AG04449 (cell line): ENCODE measurements at places on chromosomes 2 and 18.

GRCh38 chr2:27441226-27441926 lies 805 bp upstream of the KRTCAP3 start:
- no peak for DNase-seq

GRCh38 chr2:174762464-174762863 lies 1.8 kb downstream of the CHRNA1 start:
- no peak for DNase-seq

DNA sequence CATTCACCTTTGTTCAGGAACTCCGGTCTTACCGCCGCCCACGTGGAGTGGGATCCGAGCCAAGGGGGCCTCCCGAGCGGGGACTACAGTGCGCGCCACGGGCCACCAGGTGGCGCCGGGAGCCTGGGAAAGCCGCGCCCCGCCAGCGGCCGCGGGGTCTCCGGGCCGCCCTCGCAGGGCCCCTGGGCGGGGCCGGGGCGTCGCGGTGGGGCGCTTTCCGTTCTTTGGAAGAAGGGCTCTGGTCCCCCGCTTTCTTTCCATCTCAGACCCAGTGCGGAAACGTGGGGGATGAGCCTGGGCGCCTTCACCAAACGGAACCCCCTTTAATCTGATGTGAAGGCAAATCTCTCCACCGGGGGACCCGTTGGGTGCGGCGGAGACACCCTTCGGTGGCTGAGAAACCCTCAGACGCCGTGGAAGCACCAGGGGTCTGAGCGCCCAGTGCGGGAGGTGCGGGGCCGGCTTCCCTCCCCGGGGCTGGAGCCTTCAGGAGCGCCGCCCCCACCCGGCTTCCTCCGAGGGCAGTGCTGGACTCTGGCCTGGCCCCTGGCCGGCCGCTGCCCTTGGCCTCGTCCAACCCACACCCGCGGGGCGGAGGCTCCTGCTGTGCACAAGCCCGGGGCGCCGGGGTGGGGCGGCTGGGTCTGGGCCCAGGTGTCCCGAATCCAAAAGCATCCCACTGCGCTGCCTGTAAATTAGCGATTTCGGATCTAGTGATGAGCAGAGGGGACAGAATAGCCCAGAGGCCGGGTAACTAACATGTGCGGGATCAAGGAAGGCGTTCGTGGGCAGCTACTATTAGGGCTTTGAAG lies 44.6 kb downstream of the GORASP2 start:
- no peak for DNase-seq

- no peak for DNase-seq
Observed at GRCh38 chr18:35174745-35175144, 66.1 kb upstream of the ZNF397 start.

- no peak for DNase-seq
Observed at GRCh38 chr2:74149570-74150319, 2.0 kb upstream of the BOLA3 start.

DNA sequence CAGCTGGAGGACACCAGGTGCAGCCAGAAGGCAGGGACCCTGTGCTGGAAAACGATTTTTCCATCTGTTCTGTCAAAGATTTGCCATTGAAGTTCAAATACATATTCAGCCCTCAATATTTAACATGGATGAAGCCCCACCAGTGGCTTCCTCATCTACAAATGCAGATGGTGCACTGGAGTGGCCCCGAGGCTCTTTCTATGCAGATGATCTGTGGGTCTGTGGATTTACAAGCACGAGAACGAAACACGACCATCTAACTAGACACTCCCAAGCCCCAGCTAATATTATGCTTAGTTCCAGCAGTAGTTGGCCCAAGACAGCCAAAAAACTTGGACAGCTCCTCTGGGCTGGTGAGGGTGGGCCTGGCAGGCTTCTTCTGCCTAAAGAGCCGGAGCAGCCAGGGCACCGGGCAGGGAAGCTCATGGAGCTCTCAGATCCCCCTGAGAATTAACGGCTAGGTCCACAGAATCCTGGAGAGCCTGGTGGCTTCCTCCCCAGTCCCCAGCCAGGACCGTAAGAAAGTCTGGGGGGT lies 9.2 kb upstream of the IL1R2 start:
- no peak for DNase-seq

DNA sequence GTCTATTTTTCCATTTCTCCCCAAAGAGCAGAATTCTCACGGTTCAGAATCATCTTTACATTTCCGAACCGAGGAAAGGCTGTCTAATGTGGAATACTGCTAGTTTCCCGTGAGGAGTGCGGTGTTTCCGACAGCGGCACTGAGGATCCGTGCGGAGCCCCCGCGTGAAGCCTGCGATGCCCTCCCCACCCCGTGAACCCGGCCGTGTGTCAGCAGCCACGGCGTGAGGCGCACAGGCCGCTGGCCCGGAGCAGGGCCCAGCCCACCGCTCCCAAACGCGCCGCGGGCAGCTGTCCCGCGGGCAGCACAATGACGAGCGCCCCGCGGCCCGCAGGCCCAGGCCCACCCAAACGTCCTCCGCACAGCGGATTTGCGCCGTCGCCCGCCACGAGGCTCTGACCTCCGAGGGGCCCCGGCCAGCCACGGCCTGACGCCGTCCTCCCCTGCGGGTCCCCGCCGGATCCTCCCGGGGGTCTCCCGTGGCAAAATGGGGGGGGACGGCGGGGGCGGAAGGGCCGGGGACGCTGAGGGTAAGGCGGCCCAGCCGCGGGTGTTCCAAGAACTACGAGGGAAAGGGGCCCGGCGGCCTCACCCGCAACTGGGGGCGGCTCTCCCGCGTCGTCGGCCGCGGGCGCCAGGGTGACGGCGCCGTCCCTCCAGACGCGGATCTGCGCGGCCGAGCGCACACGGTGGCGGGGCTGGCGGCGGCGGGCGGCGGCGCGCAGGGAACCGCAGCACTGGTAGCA lies 796 bp downstream of the SPIRE1 start:
- no peak for DNase-seq

DNA sequence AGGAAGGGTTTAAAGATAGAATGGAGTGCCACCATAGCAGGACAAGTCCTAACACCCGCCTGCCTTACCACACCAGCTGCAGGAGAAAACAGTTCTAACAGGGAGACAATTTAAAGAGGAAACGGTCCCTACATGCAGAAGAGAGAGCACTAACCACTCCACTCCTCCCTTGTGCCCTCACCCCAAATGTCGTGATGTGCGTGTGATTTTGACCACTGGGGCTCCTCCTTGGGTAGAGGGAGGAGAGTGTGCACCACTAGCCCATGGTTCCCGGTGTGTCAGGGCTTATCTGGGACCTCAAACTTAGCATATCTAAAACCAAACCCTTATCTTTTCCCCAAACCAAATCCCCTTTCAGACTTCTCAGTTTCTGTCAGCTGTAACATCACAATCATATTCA lies 105.5 kb upstream of the CCDC68 start:
- DNase-seq, result no peak

DNA sequence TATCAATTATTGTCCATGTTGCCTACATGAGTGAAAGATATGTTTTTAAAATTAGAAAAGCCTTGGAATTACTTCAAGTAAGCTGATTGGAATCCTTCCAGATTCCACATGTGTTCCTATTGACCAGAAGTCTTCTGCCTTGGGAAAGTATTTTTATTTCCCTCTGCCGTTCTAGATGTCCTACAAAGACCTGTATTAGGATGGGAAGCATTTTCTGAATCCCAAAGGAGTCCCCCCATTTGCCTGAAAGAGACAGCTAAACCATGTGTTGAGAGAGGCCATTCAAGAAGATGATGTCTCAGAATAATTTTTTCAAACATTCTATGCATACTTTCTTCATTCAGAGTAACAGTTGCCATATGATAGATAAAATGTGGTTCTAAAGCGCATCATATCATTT lies 19.0 kb upstream of the MYO1B start:
- no peak for DNase-seq

- DNase-seq, result no peak
Observed at GRCh38 chr2:20539776-20540586, 93.1 kb downstream of the RHOB start.

DNA sequence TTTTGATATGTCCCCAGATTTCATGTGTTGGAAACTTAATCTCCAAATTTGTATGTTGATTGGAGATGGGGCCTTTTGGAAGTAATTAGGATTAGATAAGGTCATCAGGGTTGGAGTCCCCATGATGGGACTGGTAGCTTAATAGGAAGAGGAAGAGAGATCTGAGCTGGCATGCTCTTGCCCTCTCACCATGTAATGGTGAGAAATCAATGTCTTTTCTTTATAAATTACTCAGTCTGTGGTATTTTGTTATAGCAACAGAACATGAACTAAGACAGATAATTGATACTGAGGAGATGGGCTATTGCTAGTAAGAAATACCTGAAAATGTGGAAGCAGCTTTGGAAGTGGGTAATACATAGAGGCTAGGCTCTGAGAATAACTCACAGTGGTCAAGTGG lies 48.0 kb downstream of the CDC42EP3 start:
- DNase-seq, result no peak

DNA sequence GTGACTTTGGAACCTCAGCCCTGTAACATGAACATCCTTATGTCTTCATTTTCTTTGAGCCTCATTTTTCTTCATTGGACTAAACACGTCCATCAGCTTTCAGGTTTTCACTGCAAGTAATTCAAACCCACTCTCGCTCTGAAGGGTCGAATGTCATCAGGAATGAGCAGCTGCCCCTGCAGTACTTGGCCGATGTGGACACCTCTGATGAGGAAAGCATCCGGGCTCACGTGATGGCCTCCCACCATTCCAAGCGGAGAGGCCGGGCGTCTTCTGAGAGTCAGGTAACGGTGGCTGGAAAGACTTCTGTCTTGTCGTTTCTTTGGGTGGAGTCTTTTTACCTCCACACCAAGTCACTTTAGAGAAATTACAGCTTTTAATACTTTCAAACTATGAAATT lies 39.1 kb upstream of the PRLH start:
- no peak for DNase-seq

GRCh38 chr2:221097568-221097915 lies 474.6 kb downstream of the EPHA4 start:
- peak; percentile 12 for DNase-seq

GRCh38 chr18:48931680-48932461 lies 18.9 kb downstream of the SMAD7 start:
- no peak for DNase-seq

DNA sequence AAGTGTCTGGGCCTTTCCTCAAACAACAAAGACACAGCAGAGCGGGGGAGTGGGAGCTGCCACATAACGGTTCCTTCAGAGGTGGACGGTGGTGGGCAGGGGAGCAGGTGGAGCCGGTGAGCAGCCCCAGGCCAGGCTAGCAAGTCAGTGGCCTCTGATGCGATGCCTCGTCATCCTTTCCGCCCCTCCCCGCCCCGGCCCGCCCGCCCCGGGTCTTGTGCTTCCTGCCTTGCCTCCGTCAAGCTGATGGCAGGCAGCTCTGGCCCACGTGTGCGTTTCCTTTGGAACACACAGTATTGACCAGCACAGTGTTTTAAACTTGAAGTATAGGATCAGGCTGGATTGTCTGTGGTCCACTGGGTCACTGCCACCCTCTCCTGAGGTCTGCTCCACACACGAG lies 38.9 kb downstream of the PIEZO2 start:
- DNase-seq, result no peak

- DNase-seq, result no peak
Observed at GRCh38 chr2:75142081-75142480, 57.2 kb downstream of the TACR1 start.

- no peak for DNase-seq
Observed at GRCh38 chr18:61797696-61798590, 94.9 kb downstream of the RNF152 start.

DNA sequence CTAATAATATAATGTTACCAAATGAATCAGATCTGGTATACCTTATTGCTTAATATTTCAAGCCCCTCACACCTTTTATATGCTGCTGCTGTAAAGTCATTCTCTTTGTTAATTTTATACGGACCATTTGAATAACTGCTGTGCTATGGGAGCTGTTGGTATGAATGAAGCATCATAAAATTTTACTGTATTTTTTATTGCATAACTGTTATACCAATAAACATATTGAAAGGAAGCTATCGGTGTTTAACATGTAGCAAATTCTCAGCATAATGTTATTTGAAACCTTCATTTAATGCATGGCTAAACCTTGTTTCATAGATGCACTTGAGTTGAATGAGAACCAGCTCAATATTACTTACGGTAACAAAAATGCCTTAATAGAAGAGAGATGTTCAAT lies 1040.3 kb downstream of the SOCS6 start:
- no peak for DNase-seq

DNA sequence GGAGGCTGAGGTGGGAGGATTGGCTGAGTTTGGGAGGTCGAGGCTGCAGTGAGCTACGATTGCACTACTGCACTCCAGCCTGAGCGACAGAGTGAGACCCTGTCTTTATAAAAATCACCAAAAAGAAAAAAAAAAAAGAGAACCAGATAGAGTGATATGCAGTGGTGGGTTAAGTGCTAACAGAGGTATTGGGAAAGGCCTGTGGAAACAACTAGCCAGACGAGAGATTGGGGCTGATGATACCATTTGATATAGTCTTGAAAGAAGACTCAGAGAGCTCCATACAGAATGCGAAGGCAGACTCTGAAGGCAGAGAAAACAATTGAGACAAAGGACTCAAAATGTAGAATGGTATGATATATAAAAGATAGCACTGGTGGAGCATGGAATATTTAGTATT lies 134.1 kb downstream of the CDC42EP3 start:
- DNase-seq, result no peak

DNA sequence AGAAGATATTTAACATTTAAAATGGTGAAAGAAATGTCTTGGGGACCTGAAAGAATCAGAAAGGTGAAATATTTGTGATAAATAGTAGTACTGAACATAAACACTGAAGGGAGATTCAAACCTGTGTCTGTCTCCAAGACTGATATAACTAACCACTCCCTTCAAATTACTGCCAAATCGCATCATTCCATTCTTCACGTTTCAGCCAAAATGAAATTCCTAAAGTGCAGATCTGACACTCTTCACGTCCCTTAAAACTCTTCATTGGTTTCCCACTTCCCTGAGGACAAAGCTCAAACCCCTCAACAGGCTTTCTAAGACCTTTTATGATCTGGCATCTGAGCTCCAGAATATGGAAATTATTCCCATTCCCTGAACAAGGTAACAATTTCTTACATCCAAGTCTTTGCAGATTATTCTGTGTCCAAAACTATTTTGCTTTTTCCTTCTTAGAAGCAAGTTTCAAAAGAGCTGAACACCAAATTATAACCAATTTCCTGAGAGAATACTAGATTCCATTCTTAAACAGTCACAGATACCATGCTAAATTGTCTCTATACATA lies 18.9 kb downstream of the SLC8A1 start:
- DNase-seq, result no peak

- DNase-seq, result no peak
Observed at GRCh38 chr2:57368190-57368589, 678.4 kb upstream of the VRK2 start.

DNA sequence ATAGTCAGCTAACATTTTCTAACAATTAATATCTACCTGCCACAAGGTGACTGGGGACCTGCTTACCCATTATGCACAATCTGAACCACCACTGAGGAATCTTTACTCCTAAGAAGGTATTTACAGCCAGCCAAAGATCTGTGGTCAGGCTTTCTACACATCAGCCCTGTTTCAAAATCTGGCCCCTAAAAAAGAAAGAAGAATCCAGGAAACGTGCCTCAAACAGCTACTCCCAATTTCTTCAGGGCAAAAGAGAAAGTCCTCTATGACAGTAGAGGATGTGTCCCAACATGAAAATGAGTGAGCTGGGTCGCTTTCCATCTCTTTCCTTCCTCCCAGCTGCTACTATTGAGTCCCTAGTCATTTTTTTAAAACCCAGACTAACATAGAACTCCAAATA lies 79.5 kb downstream of the EPB41L3 start:
- no peak for DNase-seq
